ENCODE measurements at places on chromosomes 2 and 18.

GRCh38 chr2:195967336-195967735 is 101.3 kb downstream of the DNAH7 start:
- DNase-seq, result no peak

DNA sequence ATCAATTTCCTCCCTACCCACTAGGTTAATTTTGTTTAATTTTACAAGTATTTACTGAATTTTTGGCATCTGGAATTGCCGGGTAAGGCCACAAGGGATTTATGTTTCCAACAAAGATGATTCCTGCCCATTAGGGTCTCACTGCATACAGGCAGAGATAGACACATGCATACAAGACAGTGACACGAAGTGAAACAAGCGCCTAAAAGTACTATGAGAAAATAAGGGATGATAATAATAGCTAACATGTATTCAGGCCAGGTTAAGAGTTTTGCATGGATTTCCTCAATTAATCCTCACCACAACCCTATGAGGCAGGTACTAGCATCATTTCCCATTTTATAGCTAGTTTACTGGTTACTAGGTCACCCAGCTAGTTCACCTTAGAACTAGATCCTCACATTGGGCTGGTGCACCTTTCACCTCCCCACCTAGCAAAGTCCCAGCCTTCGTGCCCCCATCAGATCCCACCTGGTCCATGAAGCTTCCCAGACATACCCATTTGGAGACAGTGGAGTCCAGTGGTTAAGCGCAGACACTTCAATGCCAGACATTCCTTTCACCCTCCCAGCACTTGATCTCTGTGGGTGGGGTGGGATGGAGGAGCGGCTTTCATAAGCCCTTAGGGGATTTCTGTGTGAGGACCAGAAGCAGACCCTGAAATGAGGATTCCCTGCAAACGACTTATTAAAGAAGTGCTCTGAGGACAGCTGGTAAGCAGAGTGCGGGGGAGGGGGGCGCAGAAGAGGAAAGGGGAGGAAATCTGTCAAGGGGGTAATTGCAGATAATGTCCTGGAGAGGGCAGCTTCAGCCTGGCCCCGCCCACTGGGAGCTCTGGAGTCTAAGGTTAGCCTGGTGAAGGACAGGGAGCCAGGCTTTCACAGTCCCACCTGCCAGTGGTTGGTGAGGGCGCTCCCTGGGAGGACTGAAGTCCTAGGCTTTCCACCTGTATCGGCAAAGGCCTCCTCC is 5.8 kb upstream of the DGUOK start:
- DNase-seq, result no peak

- DNase-seq, result no peak
These were observed 38.0 kb downstream of the SLC4A1AP start for GRCh38 chr2:27701676-27702075.

DNA sequence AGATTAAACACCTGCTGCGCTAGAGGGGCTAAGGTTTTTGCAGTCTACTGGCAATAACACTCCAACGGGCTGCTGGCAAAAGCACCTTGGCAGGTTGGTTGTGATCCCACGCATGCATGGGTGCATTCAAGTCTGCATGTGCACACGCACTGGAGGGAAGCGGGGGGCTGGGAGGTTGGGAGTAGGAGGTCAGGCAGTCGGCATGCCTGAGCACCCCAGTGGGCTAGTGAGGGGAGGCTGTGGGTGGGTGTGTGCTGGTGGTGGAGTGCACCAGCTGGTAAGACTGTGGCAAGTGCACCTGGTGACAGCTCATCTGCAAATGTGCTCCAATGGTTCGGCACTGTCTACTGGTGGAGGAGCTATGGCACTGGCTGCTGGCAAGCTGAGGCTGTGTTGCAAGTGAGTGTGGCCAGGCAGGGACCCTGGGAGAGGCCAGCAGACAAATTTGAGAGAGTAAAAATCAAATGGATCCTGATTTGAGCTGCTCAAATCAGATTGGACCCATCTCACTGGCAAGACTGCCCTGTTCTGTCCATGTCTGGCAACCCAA is 460.6 kb upstream of the DSEL start:
- DNase-seq, result no peak

GRCh38 chr2:181125359-181125758 is 145.0 kb downstream of the UBE2E3 start:
- DNase-seq, result no peak

DNA sequence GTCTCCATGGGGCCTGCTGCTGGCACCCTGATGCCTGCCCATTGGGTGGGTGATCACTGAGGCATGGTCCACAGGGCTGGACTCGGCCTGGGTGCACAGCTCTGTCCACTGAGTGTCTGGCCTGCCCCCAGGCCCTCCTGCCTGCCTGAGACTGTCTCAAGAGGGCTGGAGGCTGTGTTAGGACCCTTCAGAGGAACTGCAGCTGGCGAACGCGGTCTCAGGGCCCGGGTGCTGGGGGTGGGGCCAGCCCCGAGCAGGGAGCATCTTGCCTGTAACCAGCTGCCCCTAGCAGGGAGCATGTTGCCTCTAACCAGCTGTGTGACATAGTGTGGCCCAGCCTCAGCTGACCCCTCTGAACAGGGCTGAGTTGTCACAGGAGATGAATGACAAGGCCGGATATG is 50.0 kb downstream of the TWIST2 start:
- DNase-seq, result no peak

DNA sequence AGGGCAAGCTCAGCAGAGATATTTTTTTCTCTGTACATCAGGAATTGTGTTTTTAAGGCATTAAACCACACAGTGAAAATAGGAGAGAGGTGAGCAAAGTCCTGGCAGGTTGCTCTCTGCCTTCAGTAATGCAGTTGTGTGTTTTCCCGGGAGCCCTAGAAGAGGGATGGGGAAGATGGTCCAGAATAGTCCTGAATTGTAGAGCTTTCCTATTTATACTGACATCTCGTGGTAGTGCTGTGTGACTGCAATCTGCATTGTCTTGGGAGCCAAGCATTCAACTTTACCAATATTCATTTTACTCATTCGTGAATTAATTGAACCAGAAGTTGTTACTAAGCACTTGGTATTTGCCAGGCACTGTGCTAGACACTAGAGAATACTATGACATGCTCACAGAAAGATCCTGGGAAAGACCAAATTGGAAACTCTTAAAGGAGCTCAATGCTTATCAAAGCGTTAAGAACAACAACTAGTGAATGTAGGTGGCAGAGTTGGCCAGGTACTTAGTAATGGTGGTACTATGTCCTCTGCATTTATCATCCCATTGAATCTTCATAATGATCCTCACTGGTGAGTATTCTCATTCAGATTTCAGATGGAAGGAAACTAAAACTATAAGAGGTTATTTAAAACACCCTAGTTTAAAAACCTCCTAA is 214.6 kb downstream of the TRIB2 start:
- no peak for DNase-seq

DNA sequence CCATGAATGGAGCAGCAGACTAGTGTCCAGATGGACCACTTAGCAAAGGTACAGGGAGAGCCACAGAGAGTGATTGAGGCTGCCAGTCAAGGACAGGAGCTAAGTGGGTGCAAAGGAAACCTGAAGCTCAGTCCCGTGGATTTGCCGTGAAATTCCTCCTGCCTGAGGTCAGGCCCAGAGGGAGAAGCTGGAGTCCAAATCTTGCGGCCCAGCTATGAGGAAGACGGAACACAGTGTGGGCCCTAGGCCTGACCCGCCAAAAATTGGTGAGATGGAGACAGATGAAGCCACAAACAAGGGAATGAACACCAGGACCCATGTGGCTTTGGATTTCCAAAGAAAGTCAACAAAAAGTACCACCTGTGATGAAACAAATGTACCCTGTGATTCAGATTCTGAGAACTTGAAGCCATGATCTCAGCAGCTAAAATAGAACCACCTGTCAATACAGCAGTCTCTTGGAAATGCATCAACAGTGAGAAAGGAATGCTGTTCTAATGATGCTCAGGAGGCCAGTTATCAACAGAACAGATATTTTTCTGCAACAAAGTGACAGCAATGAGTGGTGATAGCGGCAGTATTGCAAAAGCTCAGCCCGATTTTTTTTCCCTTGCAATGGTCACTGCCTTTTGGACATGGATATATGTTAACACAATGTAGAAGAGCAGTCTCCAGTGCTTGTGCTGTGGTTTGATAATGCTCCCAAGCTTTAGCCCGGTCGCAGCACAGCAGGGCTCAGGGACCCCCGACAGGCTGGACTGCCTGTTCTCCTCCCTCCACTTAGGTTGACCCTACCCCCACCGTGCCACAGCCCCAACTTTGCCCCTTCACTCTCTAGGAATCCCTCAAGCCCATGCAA is 10.7 kb downstream of the COL6A3 start:
- no peak for DNase-seq

- DNase-seq, result no peak
These were observed 855.7 kb downstream of the TRIB2 start for GRCh38 chr2:13572466-13572865.

- DNase-seq, result no peak
These were observed 123.2 kb downstream of the CAPN13 start for GRCh38 chr2:30684026-30684425.

GRCh38 chr2:62789918-62790317 is 84.4 kb downstream of the EHBP1 start:
- no peak for DNase-seq

DNA sequence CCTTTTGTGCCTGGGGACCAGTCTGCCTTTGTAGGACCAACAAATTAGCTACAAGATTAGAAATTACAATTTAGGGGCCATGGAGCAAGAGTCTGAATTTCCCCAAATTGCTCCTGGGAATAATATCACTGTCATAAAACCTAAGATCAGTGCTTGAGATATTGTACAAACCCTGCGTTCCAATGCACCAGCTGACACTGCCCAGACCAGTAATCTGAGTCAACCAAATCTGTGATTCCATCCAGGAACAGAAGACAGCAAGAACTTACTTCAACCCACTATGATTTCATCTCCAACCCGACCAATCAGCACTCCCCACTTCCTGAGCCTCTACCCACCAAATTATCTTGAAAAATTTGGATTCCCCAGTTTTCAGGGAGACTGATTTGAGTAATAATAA is 1305.0 kb upstream of the NRXN1 start:
- DNase-seq, result no peak

DNA sequence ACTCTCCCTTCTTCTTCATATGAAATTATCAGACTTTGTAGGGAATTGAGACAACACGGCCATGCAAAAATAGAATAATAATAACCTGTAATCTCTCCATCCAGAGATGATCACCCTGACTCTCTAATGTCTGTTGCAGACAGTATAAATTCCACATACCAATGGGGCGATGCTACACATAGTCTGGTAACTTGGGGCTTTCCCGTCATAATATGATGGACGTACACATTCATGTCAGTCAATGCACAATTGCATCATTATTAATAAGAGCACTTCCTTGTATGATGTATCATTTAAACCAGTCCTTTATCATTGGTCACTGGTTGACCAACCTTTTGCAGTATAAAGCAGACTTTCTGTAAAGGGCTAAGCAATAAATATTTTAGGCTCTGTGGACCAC is 39.5 kb upstream of the SCLY start:
- no peak for DNase-seq

DNA sequence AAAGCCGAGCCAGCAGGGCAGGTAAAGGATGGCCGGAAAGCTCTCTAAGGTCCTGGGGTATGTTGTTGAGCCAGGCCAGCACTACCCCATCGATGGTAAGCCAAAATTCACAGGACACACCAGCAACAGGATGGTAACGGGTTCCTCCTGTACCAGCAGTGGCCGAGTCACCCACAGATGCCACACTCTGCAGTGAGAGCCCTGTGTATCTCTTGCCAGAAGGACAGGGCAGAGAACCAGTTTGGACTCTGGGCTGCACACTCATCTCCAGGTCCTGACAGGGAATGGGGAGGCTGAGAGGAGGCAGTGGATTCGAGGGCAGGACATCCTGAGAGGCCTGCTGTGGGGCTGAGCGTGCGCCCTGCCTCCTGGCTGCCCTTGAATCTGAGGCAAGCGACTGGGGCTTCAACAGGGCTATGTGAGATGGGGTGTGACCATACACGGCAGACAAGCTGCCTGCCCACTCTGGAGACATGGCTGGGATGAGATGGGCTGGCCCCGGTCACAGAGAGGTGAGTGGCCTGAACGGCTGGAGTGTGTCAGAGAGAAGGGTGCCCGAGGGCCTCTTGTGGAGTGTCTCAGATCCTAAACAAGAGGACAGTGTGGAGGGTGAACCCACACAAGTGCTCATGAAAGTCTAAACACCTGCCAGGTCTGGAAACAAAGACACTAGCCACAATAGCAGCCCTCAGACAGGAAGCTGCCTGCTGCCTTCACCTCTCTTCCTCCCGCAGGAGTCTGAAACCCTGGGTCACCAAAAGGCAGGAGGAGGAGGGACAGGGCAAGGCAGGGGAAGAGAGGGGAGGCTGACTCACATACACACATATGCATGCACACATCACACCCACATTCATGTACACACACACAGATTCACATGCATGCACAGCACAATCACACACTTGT is 182.3 kb downstream of the LOXHD1 start:
- DNase-seq, result no peak

DNA sequence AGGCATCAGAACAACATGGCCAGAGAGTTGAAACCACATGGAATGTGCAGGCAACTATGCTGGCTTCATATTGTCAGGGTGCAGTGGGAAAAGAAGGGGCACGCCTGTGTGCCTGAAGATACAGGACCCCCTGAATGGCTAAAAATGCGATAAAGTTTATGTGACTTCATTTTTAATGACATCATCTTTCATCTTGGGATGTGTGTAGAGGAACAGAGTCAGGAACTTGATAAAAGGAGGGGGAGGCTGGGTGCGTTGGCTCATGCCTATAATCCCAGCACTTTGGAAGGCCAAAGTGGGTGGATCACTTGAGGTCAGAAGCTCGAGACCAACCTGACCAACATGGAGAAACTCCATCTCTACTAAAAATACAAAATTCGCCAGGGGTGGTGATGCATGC is 872.6 kb downstream of the TDRD15 start:
- no peak for DNase-seq

DNA sequence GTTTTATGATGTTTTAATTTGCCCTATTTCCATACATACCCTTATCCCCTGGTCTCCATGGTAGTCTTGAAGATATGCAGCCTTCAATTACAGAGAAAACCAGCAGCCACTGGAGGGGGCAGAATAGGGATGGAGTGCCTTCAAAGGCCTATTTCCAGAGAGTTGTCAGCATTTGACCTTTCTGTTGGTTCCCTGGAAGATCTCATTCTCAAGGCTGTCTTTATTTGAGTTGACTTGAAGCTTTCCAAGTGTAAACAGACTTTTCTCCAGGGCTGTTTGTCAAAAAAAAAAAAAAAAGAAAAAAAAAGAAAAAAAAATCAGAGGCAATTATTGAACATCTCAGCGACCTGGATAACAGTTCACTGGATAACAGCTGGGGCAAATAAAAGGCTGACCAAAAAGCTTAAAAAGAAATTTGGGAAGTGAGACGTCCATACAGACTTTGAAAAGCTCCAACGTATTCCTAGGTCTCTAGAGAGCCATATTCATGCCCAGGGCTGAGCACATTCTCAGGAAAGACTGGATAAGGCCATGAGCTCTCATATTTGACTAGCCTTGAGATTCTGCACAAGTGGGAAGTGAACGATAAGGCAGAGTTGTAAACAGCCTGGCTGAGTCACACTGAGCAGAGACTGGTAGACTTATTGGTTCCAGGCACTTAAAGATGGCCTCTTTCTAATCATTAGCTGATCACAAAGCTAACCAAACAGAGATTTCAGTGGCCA is 126.6 kb downstream of the VAPA start:
- DNase-seq, result no peak

GRCh38 chr18:2091937-2092336 is 479.4 kb downstream of the METTL4 start:
- no peak for DNase-seq

Measured in stimulated activated CD4-positive, alpha-beta T cell treated with anti-CD3 and anti-CD28 coated beads, TNF-alpha, amount 100 ng/mL, for 48 hours (primary cell).